ENCODE measurements at places on chromosomes 11 and 22. TPM values are rescaled to one million over a fixed set of nuclear protein-coding genes. Genes with fewer than 3 reads are reported as not detected.

FAM83F gene
- not detected for total RNA-seq

PGAP2 gene
- 16.6 TPM for total RNA-seq

TEX54 gene
- total RNA-seq, result not detected

OR5L2 gene
- not detected for total RNA-seq

CCDC15 gene
- 3.7 TPM for total RNA-seq

CD6 gene
- not detected for total RNA-seq

RASL10A gene
- total RNA-seq, result not detected

SYT13 gene
- total RNA-seq, result not detected

BSX gene
- not detected for total RNA-seq

SLC35E4 gene
- total RNA-seq, result 9.1 TPM

GLYATL2 gene
- total RNA-seq, result 0.14 TPM

Data from A172 (cell line).